ENCODE measurements at places on chromosomes 7 and 10.

GRCh38 chr10:287026-287709 lies 151.9 kb downstream of the ZMYND11 start:
- DNase-seq: no peak

GRCh38 chr10:65952086-65952485 lies 973.8 kb upstream of the LRRTM3 start:
- no peak for DNase-seq

- peak; percentile 85 for DNase-seq
Measured at GRCh38 chr10:7408291-7409044, 2.4 kb downstream of the SFMBT2 start.

- DNase-seq: no peak
Measured at GRCh38 chr10:5592070-5592469, 67.3 kb downstream of the CALML3 start.

GRCh38 chr7:92714280-92714679 lies 122.1 kb downstream of the CDK6 start:
- DNase-seq: no peak

- DNase-seq: no peak
Measured at GRCh38 chr10:116733566-116733965, 8.8 kb downstream of the HSPA12A start.

GRCh38 chr10:6530211-6530840 lies 49.8 kb downstream of the PRKCQ start:
- DNase-seq: no peak
